ENCODE measurements at places on chromosomes 5 and 9.

- no peak for DNase-seq
These were observed 38.8 kb upstream of the PWWP2A start for GRCh38 chr5:160158087-160158486.

GRCh38 chr9:73683862-73684591 lies 532.4 kb downstream of the ANXA1 start:
- DNase-seq: no peak

DNA sequence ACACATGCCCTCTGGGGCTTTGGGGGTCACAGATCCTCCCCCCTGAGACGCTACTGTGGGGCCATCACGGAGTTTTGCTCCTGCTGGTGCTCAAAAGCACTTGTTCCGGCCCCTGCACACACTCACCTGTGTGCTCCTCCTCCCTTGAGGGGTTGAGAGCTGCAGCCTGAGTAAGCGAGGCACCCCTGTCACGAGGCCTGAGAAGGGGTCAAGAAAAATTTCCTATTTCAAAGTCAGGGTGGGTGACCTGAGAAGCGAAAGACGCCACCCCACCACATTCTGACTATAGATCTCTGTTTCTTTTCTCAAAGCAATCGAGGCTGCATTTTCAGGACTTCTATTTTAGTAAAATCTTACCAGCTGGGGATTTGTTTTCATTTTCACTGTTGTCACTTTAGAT lies 138.5 kb downstream of the DCP2 start:
- no peak for DNase-seq

DNA sequence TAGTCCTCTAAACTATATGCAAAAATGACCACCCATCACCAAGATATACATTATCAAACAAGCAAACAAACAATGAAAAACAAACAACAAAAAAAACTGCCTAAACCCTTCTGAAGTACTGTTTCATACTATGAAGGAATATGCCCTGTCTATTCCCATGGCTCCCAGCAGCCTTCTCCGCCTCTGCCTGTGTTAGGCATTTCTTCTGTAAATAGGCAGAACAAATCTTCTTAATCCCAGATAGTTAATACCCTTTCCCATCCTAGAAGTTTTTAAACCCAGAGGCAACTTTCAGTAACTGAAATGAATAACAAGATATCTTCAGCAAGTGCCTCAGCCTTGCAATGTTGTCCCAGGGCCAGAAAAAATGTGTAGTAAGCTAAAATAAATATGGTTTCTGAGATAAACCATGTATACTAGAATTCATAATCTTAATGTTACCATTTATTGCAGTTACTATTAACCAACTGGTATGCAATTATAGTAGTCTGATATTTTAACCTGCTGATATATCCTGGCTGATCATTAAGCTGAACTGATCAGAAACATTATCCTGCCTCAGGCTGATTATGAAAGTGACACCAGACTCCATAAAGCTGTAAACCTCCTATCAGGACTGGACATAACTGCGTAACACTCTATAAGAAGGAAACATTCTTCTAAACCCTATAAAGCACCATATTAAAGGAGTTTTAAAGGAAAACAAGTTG lies 68.5 kb downstream of the ANKRD31 start:
- DNase-seq: no peak

GRCh38 chr5:176609724-176610434 lies at the start of gene GPRIN1:
Gene GPRIN1 (minus strand): TSS chr5:176610156. CDS start chr5:176599834, 10,322 bp downstream.
- DNase-seq: no peak

DNA sequence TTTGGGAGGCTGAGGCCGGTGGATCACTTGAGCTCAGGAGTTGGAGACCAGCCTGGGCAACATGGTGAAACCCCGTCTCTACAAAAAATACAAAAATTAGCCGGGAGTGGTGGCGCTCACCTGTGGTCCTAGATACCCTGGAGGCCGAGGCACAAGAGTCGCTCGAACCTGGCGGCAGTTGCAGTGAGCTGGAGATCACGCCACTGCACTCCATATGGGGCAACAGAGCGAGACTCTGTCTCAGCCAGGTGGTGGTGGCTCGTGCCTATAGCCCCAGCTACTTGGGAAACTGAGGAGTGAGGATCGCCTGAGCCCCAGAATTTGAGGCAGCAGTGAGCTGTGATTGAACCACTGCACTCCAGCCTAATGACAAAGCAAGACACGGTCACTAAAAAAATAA lies 2.4 kb upstream of the RFK start:
- no peak for DNase-seq

DNA sequence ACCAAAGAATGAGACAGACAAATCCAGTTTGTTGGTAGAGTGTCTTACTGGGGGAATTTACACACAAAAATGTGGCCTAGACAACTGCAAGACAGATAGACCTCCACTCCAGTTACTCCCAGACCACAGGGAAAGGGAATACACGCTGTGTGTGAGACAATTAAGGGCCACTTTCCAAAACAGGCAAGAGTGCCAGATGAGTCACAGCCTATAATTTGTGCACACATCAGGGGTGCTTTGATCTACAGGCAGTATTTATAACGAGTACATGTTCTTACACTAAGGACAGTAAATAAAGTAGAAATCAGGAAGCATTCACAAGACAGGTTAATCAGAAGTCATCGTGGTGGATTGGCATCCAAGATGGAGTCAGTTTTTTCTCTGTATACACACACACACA lies 114.8 kb downstream of the ZNF622 start:
- no peak for DNase-seq

DNA sequence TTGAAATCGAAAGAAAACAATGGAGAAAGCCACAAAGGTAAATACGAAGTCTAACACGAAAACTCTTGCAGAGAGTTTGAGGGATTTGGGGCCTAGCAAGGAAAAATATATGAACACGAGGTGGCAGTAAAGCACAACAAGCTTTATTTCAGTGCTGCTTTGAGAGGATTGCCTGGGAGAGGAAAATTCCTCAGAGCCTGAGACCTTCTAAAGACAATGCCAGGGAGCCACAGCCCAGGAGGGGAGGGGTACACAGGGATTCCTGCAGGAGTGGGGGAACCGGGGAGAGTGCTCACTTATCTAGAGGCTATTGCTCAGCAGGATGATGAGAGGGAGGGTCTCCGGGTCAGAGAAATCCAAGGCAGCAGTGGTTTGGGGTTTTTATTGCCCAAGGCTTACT lies 134.9 kb upstream of the ADCY2 start:
- DNase-seq: no peak

DNA sequence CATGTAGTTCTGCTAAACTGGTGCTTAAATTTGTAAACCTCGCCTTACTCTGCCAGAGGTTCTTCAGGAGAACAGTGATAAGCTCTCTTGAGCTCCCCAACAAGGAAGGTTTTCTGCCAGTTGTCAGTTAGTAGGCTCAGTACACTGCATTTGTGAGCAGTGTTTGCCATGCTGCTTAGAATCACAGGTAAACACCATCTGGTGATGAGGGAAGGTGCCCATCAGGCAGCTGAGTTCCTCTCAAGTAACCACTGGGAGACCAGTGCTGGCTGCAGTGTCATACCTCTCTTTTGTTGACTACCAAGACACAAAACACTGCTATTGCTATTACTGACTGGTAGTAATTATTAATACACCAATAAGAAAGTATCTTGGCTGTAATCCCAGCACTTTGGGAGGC lies 186.2 kb upstream of the OTULINL start:
- no peak for DNase-seq

GRCh38 chr5:57185313-57185712 lies 11.5 kb downstream of the GPBP1 start:
- DNase-seq: no peak

DNA sequence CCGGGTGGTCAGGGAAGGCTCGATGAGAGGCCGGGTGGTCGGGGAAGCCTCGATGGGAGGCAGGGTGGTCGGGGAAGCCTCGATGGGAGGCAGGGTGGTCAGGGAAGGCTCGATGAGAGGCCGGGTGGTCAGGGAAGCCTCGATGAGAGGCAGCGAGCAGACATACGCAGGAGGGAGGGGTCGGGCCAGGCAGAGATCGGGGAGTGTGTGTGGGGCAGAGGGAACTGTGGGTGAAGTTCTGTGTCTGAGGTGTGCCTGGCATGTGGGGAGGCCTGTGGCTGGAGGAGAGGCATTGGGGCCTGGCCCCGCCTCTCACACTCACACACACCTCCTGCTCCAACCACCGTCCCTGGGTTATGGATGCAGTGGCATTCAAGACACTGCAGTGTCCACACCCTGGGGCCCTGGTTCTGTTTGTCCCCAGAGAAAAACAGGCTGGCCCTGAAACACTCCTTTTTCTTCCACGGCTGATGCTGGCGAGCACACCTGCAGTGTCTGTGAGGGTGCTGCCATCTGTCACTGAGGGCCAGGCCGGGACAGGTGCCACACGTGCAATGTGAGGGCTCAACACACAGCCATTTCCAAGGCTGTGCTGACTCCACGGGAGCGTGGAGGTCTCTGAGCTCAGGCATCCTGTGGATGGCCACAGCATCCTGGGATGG lies 6.5 kb upstream of the PLEKHG4B start:
- DNase-seq: no peak

- no peak for DNase-seq
These were observed 937 bp upstream of the MACROH2A1 start for GRCh38 chr5:135399794-135400542.

DNA sequence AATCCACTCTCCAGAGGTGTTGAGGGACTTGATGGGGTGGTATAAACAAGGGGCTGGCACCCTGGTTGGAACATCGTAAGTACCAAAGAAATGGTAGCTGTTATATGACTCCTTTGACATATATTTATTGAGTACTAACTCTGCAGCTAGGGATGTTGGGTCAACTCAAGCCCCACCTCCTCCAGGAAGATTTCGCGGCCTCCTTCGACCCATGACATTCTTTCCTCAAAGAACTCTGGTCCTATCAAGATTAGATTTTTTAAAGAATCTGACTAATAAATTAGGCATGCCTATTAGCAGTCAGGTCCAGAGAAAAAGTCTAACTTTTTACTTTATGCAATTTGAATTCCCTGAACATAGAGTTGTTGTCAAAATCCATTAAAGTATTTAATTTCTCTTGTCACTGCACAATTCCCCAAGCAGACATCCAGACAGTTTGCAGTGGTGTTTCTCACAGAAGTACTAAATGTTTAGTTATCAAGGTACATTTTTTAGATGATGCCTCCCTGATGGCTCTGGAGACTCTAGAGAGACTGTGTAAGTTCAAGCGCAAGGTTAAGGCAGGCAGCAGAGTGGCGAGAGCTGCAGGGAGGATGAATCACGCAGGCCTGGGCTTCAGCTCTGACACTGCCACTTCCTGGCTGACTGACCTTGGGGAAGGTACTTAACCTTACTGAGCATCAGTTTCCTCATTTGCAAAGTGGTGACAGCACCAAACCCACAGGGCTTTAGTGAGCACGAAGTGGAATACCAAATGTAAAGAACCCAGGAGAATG lies 209.6 kb downstream of the TTLL11 start:
- no peak for DNase-seq

- no peak for DNase-seq
These were observed 348.7 kb downstream of the GLIS3 start for GRCh38 chr9:3951161-3951665.

GRCh38 chr9:129174724-129175514 lies 3.1 kb downstream of the IER5L start:
- no peak for DNase-seq

DNA sequence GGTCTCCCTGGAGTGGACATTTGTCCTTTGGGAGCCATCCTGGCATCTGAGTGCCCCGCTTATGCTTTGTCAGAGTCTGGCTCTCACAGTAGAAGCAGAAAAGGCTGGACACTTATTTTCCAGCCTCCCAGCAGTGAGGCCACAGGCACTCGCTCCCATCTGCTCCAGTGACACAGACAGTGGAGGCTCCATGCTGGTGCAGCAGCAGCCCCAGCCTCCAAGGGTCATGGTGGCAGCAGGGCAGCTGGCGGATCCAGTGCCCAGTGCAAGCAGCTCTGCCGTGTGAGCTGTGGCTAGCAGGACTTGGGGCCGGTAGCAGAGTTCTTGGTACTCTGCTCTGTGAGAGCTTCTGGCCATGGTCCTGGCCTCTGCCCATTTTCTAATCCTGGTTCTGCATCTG lies 157.3 kb upstream of the ALDH1B1 start:
- no peak for DNase-seq

DNA sequence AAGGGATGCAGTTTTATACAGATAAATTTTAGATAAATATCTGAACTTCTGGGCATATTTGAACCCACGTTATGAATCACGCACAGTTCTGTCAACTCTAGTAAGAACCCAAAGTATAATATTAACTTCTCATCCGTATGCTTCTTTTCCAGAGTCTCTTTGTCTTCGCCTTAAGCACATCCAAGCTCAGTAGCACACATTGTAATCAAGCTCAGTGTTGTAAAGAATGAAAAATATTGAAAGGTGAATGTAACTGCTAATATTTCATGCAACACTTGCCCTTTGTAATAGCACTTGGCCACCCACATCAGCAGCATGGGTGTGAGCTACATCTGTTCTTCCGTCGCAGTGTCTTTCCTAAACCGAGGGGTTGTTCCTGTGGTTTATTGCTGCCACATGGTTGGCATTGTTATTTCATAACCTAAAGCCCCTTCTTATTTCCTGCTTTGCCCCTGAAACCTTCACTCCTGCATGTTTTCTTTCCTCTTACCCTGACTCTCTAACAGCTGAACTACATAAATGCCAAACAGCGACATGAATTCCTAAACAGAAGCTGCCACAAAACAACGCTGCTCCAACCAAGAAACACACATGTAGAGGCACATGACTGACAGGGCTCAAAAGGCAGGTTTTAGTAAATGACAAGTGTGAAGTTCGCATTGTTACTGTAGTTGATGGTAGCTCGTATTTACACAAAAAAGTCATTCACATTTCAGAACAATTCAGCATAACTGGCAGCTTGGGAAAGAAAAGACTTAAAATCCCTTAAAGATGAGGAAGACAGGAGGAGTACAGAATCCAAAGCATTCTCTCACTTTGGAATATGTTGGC lies 190.1 kb upstream of the MEF2C start:
- no peak for DNase-seq

- DNase-seq: no peak
These were observed 67.2 kb downstream of the TSSK1B start for GRCh38 chr5:113367586-113367985.

DNA sequence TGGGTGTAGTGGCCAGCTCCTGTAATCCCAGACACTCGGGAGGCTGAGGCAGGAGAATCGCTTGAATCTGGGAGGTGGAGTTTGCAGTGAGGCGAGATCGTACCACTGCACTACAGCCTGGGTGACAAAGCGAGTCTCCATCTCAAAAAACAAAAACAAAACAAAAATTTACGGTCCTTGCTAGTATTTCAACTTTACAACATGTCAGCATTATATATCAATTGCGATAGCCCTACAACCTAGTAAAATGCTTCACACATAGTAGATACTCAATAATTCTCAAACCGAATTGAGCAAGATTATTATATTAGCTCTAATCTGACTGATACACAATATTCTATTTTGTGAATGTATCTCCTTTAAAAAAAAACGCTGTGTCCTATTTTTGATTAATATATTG lies 1411.0 kb upstream of the WWC1 start:
- DNase-seq: no peak

GRCh38 chr5:33409435-33410170 lies 31.2 kb upstream of the TARS1 start:
- DNase-seq: no peak

All from activated CD8-positive, alpha-beta memory T cell treated with anti-CD3 and anti-CD28 coated beads for 1 hour (primary cell).